ENCODE measurements at places on chromosomes 2 and 18.

GRCh38 chr2:102000813-102001766 is 9.3 kb downstream of the IL1R2 start:
- DNase-seq, result no peak

DNA sequence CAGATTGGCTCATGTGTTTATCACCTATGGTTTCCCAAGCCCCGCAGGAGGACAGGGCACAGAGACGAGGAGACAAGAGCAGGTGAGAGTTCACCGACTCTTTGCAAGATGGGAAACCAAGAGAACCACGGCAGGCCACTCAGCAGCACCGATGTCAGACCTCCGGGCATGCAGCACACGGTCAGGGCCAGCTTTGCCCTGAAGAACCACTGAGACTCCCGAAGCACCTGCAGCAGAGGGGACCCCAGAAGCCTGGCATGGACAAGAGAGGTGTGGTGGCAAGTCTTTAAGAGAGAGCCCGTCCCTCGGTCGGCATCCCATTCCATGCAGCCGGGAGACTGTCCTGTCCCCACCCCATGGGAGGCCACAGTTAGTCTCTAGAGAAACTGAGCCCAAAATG is 36.6 kb upstream of the TAF1B start:
- DNase-seq, result no peak

- DNase-seq, result no peak
These were observed 7.3 kb downstream of the STK25 start for GRCh38 chr2:241501099-241501541.

DNA sequence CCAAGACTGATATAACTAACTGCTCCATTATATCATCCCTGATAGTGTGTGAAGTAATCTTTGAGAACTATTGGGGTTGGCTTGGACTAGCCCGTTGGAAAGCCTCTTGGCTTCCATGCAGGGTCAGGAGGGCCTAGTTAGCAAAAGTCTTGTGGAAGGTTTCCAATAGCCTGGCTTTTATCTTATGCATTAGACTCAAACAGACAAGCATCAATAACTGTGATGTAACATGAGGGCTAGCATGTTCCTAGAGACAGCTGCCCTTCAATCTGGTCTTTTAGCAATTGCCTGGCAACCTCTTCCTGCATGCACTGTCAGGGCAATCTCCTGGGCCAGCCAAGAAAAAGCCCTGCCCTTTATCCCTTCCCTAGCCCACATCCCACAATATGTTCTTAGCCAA is 18.2 kb downstream of the SLC8A1 start:
- no peak for DNase-seq

DNA sequence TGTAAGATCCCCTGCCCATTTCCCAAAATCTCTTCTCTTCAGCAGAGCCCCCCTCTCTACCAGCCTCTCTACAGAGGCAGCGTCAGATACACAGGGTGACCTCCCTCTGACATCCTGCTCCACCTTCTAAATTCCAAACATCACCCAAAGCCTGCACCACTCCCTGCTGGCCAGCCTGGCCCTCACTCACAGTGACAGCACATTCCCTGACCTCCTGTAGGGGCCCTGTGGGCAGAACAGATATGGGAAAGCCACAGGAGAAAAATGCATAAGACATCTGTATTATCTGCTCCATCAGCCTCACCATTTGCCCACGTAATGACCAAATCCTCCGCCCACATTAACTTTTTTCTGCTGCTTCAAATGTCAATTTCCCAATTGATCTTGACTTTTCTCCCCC is 40.6 kb downstream of the TRABD2A start:
- DNase-seq, result peak; percentile 17

DNA sequence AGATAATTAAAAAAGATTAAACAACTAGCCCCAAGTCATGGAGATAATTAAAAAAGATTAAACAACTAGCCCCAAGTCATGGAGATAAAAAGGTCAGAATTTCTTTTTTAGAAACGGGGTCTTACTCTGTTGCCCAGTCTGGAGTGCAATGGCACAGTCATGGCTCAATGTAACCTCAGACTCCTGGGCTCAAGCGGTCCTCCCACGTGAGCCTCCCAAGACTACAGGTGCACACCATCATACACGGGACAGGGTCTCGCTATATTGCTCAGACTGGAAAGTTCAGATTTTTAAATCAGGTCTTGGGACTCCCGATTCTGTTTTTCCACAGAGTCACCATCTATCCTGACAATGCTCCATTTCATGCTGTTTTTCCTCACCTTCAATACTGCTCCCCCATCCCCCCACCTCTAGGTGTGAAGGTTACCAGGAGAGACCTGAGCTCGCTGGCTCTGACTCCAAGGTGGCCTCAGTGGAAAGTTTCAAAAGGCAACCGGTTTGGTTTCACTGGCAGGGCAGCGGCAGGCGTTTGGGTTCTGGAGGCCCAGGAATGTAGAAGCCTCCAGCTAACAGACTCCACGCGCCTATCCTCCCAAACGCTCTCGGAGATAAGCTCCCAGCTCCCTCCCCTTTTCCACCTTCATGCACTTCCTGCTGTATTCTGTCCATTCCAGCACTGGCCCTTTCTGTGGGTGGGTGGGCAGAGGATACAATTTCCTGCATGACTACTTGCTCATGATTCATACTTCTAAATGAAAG is 2.9 kb upstream of the SEMA4C start:
- DNase-seq, result no peak

DNA sequence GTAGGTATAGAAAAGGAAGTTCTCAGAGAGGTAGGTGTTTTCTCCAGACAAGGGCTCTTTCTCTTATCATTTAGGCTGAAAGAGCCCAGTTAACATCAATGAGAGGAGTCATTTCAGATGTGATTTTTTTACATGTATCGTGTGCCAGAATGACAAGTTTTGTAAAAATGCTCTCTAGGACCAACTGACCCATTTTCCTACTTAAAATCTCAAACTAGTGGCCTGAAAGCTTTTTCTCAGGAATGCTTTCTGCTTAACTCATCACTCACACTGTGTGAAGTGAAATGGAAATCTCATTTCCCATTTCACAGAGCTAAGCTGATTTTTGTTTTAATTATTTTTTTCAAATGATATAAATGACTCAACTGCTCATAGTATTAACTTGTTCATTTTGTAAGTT is 128.7 kb upstream of the CYP26B1 start:
- no peak for DNase-seq

- DNase-seq, result no peak
These were observed at the start of gene C1GALT1C1L for GRCh38 chr2:43676322-43677050. Gene C1GALT1C1L, minus strand, starts transcription at chr2:43676429. Its CDS starts 107 bp downstream, at chr2:43676322.

DNA sequence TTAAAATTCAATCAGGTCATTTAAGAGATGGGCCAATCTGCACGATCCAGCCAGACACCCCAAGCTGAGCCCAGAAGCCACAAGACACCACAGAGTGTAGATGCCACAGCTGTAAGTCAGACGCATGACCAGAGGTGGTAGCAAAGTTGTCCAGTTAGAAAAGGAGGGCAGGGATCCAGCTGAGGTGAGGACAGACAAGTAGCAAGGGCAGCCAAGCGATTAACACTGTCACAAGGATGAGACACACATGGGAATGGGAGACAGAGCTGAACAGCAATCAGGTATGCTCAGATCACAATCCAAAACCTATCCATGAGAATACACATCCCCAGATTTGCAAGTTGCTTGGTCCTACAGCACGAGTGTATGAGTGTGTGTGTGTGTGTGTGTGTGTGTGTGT is 143.4 kb upstream of the STK17B start:
- no peak for DNase-seq

DNA sequence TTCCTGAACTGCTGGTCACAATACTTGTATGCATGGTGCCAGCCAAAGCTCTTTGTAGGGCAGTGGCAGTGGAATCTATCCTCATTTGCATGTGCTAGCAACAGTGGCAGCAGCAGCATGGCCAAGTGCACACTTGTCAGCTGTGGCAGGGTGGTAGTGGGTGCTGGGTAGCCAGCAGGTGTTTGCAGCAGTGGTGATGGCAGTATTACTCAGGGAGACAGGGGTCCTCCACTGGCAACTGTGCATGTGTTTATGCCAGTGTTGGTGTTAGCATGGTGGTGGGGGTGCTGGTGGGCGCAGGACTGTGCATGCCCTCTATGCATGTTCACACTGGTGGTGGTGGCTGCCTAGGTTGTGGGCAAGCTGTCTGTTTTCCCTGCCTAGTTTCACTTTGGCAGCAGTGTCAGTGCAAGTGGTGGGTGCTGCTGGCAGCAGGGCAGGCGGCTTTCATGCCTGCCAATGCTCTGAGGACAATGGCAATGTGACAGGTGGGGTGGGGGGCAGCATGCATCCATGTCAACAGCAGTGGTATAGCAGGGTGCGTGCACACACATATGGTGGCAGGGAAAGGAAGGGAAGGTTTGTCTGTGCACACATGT is 41.2 kb downstream of the GALNT13 start:
- no peak for DNase-seq

GRCh38 chr2:159856760-159857159 is 58.8 kb upstream of the CD302 start:
- no peak for DNase-seq

DNA sequence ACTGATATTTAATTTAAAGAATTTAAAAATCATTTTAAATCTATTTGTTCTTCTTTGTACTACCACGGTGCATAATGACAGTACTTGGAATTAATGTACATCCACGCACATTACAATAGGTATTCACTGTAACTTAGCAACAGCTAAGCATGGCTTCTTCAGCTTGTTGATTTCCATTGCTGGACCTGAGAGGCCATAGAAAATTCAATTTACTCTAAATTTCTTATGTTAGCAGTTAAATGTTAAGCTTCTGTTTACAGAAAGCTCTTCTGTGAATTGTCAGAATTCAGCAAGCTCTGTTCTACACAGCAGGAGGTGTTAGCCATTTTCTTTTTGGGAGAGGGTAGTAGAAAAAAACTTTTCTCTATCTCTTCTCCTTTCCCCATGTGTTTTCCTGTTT is 1149.3 kb upstream of the CDH2 start:
- DNase-seq, result no peak

GRCh38 chr2:121699421-121700333 is 37.0 kb downstream of the NIFK start:
- peak; percentile 83 for DNase-seq

DNA sequence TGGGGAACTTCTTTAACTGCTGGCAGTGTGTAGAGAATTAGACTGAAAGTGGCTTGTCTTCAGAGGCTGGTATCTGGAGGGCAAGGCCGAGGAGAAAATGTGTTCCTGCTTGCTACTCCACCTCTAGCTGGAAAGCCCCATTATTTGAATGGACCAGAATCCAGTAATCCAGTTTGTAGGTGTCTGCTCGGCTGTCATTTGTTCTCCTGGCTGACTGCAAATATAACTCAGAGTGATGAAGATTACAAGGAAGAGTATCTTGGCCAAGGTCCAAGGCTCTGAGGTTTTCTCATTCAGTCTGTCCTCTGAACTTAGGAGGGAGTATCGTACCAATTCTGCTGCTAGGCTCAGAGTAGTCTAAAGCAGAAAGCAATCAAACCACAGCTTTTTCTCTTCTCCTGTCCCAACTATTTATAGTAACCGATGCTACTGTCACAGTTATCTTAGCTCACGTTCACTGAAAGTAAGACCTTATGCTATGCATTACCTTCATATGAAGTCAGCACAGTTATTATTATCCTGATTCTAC is 228.6 kb downstream of the SETBP1 start:
- no peak for DNase-seq

- no peak for DNase-seq
These were observed 161.4 kb downstream of the ZEB2 start for GRCh38 chr2:144358374-144358964.

DNA sequence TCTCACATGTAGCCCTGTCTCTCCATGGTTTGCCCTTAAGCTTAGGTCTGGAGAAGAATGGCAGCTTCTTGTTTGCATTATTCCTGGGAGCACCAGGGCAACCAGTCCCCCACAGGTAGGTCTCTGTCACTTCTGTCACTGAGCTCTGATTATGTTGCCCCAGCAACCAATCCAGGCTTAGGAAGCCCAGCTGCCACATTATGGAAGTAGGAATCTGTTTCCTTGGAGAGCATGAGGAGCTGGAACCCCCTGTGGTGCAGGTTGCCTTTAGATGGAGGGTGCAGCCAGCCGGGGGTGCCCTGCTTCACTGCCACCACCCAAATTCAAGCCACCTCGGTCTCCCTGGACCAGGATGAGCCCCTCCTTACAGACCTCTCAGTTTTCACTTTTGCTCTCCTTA is 4.8 kb downstream of the RESP18 start:
- DNase-seq, result no peak

GRCh38 chr2:96510931-96511595 is 5.9 kb upstream of the NEURL3 start:
- DNase-seq, result peak; percentile 19

DNA sequence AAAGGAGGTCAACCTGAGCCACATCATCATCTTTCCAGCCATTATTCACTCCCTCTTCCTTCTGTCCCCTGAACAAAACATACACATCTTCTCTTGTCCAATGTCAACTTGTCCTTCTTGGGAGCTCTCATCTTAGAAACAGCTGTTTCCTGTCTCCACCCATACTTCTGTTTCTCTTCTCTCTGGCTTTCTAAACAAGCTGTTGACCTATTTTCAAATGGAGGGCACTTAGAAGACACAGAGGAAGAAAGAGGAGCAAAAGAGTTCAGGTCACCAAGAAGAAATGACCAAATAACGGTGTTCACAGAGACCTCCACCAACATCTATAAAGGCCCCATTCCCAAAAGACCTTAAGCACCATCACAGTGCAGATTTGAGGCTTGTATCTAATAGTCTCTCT is 355.9 kb upstream of the HNRNPA3 start:
- no peak for DNase-seq

DNA sequence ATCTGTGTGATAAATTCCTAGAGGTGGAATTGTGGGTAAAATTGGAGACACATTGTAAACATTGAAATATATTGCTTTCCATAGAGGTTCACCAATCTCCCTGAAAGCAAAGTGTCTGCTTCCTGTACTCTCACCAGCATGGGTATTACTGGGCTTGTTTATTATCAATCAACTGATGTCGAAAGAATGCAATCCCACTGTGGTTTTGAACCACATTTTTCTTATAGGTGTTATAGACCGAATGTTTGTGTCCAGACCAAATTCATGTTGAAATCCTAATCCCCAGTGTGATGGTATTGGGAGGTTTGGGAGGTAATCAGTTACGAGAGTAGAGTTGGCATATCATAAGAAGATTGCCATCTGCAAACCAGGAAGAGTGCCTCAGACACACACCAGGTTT is 1212.4 kb downstream of the LRP1B start:
- no peak for DNase-seq

All from cardiac septum (tissue), 1 donor.